ENCODE measurements at places on chromosomes 5 and 9.

- DNase-seq = peak; percentile 63
Measured at GRCh38 chr5:177086654-177087397, at the start of gene FGFR4. TSS of gene FGFR4 (plus strand) at chr5:177086915. CDS start at chr5:177089603, 2,688 bp downstream.

GRCh38 chr5:55694152-55694830 is 17.8 kb downstream of the SLC38A9 start:
- no peak for DNase-seq

DNA sequence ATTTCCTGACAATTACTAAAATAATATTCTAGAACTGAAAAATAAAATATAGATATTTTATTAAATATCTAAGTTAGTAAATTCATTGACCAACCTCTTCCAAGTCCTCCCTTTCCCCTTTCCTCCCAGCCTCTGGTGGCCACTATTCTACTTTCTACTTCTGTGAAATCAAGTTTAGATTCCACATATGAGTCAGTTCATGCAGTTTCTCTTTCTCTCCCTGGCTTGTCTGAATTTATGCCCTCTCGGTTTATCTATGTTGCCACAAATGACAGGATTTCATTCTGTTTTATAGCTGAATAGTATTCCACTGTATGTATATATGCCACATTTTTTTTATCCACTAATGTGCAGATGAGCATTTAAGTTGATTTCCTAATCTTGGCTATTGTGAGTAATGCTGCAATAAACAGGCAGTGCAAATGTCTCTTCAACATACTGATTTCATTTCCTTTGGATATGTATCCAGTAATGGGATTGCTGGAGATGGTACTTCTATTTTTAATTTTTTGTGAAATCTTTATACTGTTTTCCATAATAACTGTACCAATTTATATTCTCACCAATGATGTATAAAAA is 52.3 kb downstream of the WDR36 start:
- DNase-seq = no peak

- DNase-seq = no peak
Measured at GRCh38 chr9:129247285-129248153, 69.5 kb upstream of the IER5L start.

DNA sequence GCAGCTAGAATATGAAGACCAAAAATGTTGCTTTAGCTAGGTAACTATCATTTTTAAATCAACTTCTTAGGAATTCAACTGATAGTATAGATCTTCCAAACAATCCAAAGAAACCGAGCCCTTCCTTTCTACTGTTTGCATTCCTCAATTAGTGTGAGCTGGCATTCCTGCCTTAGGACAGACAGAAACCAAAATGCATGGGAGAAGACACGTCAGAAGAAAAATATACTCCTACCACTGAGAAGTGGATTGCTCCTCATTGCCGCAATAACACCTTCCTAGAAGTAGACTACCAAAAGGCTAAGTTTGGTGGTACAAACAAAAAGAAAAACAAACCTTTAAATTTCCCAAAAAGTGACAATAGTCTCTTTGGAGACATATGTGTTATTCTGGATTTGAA is 440.0 kb downstream of the SEMA5A start:
- DNase-seq = no peak

Data from H54 (cell line).